ENCODE measurements at places on chromosomes 6 and 20.

- DNase-seq: no peak
These were observed 32.3 kb upstream of the OVOL2 start for GRCh38 chr20:18090044-18090443.

DNA sequence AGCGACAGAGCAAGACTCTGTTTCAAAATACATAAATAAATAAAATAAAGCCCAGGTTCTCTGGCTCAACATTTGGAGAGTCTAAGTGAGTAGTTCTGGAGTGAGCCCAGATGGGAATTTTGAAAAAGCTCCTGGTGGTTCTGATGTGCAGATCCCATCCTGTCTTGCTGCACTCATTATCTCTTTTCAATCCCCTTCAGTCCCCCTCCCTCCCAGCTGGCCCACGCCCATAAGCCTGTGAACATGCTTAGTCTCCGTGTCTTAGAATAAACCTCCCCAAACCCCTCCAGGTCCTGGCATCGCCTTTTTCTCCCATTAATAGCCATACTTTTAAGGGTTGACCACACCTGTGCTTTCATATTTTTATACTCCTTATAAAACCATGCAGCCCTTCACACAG, 19.4 kb upstream of the TULP1 start:
- DNase-seq: no peak

GRCh38 chr20:63177785-63178445, 38.0 kb downstream of the YTHDF1 start:
- DNase-seq: no peak

DNA sequence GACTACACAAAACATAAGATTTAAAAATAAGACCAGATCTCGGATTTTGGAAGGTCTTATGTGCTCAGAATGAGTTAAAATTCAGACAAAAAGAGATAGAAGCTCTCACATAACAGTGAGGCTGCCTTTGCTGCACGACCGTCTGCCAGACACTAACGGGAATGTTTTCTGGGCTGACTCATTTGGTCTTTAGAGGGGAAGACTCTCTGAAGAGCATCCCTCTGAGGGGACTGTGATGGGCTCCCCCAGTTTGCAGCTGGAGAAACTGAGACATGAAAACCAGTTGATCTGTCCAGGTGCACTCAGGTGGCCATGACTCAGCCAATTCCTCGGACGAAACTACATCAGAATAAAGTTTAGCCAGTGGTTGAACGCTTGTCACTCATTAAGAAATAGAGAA, 153.9 kb downstream of the RNASET2 start:
- DNase-seq: no peak

Measured in keratinocyte (primary cell).